ENCODE measurements at places on chromosomes 16 and 17. TPM values are rescaled to one million over a fixed set of nuclear protein-coding genes. Genes with fewer than 3 reads are reported as not detected.

NACA2 gene
- not detected for total RNA-seq

TMED6 gene
- total RNA-seq, result 0.52 TPM

MPRIP gene
- total RNA-seq, result 132 TPM

CDH3 gene
- total RNA-seq, result 94.1 TPM

TPPP3 gene
- total RNA-seq, result 3.7 TPM

SPNS2 gene
- total RNA-seq, result 33.9 TPM

PYY gene
- not detected for total RNA-seq

CA5A gene
- total RNA-seq, result not detected

GPRC5B gene
- total RNA-seq, result 3.1 TPM

FAM20A gene
- total RNA-seq, result 13.6 TPM

KRTAP2-2 gene
- not detected for total RNA-seq

ZNF750 gene
- 133 TPM for total RNA-seq

CPHXL gene
- not detected for total RNA-seq

SAMD14 gene
- 0.16 TPM for total RNA-seq

NUDT7 gene
- 7.6 TPM for total RNA-seq

ARL5C gene
- not detected for total RNA-seq

MGAT5B gene
- total RNA-seq, result 0.20 TPM

CEP112 gene
- 3.7 TPM for total RNA-seq

ASPHD1 gene
- 1.00 TPM for total RNA-seq

NPTX1 gene
- total RNA-seq, result not detected

RTN4RL1 gene
- 1.2 TPM for total RNA-seq

TEX19 gene
- total RNA-seq, result not detected

ZNF287 gene
- total RNA-seq, result 1.9 TPM

KRTAP1-1 gene
- not detected for total RNA-seq

Data from esophagus mucosa (tissue), 1 donor.